ENCODE measurements at places on chromosomes 3 and 15.

GRCh38 chr3:61073566-61074165, 177.6 kb downstream of the FHIT start:
- no peak for DNase-seq

- no peak for DNase-seq
Observed at GRCh38 chr15:59532770-59533379, 78.7 kb upstream of the GCNT3 start.

GRCh38 chr3:69368129-69368741, 17.7 kb downstream of the FRMD4B start:
- DNase-seq = no peak

- no peak for DNase-seq
Observed at GRCh38 chr3:49237344-49237743, 39.7 kb downstream of the C3orf62 start.

DNA sequence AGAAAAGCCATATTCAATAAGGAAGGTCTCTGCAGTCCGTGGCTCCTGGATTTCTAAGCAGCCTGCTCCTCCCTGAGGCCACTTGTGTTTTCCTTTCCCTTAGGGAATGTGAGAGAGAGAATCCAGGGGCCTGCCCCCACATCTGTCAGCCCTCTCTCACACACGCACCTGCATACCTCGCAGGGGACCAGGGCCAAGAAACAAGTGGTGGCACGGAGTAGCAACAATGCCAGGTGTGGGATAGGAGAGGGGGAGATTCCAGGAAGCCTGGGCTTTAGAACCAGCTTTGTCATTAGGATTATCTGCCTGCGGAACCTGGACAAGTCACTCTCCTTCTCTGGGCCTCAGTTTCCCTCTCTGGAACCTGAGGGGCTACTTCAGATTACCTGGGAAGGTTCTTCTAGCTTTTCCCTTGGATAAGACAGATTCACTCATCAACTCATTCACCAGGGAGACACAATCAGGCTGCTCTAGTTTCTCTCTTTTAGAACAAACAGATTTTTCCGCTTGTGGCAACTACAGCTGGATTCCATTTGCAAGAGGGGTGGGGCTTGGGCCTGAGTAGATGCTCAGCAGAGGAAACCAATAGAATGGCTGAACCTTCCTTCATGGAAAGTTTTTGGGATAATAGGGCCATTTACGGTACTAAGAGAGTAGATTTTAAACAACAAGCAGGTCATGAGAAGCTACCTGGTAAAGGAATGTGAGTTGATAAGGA, 19.5 kb downstream of the BCL6 start:
- no peak for DNase-seq

DNA sequence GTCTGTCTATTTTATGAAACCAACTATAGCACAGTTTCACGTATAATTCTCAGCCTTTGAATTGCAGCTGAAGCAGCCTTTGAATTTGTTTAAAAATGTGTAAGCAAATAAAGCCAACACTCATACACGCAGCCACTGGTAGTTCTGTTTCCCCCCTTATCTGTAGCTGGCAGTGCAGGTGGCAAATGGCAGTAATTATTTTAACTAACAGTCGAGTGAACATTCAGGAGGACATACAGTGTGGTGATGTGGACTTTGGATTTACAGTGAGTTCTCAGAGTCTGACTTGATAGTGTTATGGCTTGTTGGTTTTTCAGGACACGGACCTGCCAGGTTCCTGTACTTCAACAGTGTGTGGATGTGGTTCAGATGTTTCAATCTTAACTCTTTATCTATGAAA, 64.0 kb upstream of the SKOR1 start:
- DNase-seq = no peak

- no peak for DNase-seq
Observed at GRCh38 chr3:127284258-127284657, 3.6 kb downstream of the PRR20G start.

DNA sequence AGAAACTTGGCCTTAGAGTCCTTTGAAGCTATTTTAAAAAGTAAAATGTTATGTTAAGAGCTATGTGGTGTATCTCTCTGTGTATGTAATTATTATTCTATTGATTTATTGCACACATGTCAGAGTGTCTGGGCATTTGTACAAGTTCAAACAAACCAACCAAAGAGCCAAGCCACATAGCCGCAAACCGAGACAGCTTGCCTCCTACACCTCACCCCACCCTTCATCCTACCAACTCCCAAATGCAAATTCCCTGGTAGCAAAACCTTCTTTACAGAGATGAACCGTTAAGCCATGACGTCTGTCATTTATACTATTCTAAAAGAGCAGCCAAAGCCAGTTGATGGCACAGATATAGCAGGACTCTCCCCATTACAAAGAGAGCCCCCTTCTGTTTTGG, 332.3 kb downstream of the ERC2 start:
- no peak for DNase-seq

DNA sequence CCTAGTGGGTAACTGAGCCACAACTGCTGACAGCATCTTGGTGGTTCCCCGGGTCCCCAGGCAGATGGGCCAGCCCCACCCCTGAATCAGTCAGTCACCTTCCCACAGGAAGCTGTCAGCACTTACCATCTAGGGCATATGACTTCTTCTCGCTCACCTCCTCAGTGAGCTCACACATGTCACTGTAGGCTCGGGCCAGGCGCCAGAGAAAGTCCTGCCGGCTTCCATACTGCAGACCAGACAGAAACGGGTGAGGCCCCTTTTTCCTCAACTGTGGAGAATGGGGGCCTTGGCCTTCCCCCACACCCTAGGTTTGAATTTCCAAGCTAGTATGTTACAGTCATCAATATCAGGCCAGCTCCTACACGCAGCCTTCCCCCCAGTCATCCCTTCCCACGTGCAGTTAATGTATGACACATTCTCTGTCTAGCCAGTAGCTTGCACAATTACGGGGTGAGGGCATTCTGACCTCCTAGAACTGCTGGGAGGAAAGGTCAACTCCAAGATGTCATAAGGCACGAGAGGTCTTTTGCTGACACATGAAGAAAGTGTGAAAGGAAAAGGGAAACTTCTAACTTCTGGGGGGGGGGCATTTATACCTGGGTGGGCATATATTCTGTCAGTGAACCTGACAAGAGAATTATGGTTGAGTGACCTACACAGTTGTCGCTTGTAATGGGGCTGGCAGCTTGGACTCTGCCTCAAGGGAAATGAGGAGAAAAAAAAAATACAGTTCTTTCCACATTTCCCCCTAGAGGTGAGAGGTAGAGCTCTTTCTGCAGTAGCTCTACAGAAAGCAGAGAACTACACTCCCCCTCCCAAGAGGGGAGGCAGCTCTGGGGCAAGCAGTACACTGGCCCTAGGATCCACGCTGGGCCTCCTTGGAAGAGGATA, 10.9 kb downstream of the RMDN3 start:
- no peak for DNase-seq

DNA sequence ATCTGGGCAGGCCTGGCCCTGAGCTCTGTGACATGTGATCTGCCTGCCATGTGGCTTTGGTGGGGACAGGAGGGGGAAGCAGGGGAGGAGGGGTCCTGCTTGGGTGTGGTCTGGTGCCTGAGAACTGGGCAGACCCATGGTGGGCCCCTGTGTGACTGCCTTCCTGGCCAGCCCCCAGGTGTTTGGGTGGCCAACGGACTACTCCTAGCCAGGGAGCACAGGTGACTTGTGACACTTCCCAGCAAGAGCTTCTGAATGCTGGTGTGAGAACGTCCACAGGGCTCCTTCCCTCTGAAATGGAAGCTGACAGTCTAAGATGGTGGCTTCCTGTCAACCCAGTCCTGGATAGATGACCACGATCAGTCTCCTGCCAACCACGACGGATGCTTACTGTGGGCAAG, 136.1 kb upstream of the MEF2A start:
- DNase-seq = peak; percentile 36

DNA sequence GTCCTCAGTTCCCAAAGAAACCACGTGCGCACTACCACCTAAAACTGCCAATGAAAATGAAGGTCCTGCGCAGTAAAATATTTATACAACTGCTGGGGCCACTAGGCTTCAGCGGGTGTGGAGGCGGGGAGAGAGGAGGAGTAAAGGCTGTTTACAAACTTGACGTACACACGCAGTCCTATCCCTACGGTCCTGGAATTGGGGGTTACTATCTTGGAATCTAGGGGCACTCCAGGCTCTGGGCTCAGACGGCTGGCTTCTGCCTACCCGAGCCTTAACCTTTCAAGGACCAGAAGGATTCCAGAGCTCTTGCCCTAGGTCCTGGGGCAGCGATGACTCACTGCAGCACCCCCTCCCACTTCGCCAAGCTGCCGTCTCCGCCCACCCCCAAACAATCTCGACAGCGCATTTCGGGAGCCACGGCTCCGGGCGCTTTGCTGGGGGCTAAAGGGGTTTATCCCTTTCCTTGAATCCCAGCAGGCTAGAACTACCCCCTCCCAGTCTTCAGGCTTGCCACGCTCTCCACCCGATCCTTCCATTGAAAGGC, 3.0 kb downstream of the ADAMTS9 start:
- DNase-seq = no peak

GRCh38 chr3:25426408-25426807, 1.7 kb upstream of the RARB start:
- no peak for DNase-seq

GRCh38 chr15:84826369-84826823, 9.2 kb downstream of the ALPK3 start:
- DNase-seq = no peak

DNA sequence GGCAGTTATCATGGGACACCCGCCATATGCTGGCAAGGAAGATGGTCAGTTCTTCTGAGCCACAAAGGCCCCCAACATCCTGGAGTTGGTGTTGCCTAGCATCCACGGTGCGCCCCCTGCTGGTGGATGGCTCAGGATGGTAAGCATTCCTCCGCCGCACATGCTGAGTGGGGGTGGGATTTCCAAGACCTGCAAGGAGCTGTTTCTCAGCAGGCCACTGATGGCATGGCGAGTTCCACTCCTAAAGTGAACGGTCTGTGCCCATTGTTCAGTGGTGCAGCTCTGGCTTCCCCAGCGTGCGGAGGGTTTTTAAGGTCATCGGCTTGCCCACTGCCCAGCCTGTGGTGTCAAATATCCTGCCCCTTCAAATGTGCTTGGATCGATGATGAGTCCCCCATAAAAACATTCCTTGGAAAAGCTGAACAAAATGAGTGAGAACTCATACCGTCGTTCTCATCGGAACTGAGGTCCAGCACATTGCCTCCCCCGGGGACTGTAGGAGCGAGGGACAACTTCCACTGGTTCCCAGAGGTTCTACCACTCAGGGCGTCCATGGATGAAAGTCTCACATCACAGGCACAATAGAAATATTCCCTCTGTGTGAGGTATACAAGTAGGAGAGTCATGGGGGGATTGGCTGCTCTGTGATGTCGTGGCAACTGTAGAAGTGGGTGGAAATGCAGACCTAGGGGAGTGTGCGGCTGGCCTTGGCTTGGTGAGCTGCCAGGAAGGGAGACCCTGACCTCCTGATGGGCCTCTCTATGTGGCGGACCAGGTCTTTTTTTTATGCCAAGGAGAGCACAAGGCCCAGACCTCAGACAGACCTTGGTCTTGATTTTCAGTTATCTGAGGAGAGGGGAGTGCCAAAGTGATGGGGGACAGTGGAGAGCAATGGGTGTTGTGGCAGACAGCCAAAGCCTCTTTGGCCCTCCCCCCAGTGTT, 102.0 kb downstream of the SNRPN start:
- peak; percentile 68 for DNase-seq

- DNase-seq = no peak
Observed at GRCh38 chr3:188706599-188706998, 465.2 kb upstream of the TPRG1 start.

- DNase-seq = peak; percentile 76
Observed at GRCh38 chr3:47000922-47001730, 21.7 kb downstream of the NBEAL2 start.

GRCh38 chr3:120560304-120561250, 35.6 kb upstream of the NDUFB4 start:
- DNase-seq = no peak

- DNase-seq = peak; percentile 84
Observed at GRCh38 chr3:16512435-16513140, 911 bp downstream of the RFTN1 start.

- DNase-seq = peak; percentile 81
Observed at GRCh38 chr15:67833710-67834511, 5.9 kb downstream of the RNU6-1 start.

DNA sequence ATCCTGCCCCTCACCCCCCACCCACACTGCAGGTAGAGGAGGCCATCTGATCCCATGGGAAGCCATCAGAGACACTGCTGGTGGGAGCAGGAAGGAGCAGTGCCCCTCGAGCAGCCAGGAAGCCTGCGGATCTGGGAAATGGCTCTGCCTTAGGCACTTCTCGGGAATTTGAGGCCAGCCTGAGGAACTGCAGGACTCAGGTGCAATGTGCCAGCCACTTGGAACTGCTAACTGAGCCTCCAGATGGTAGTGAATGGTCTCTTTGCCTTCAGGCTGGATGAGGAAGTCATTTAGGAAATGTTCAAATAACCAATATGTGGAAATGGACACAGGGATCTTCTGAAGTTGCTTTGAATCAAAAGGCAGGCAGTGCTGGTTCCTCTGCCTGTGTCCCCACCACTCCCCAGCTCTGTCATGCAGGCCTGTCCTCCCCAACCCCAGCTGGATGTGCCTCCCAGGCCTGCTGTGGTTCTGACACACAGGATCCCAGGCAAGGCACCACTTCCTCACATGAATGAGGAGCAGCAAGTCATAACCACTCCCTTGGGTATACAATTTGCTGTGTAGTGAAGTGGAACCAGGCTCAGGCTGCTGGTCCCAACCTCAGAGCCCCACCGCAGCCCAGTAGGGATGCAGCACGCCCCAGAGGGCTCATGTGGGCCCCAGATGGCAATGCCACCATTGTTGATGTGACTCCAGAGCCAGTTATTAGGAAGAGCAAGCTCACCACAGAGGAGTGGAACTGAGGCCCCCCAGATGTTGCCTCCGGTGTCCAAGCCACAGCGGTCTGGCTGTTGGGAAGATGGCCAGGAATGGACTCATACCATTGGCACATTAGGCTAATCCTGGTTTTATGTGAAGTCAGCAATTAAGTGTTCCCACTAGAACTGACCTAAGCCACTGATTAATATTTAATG, 46.5 kb upstream of the LIMD1 start:
- DNase-seq = peak; percentile 90

DNA sequence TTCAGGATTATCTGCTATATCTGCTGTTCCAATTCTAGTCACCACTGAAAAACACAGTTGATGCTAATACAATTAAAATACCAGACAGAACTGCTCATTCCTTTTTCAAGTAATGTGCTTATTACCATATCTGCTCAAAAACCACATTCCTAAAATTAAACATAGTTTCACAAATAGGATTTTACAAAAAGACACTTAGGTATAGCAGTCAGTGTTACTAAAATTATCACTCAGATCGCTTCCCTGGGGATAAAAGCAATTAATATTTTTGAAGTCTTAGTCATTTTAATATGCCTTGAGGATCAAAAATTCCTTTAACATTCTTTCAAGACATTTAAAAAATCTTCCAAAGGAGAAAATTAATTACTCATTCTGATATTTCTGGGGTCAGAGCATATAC, 71.5 kb downstream of the RAD18 start:
- DNase-seq = no peak

GRCh38 chr15:78212546-78213424, 21.6 kb downstream of the ACSBG1 start:
- DNase-seq = peak; percentile 92

GRCh38 chr15:26128611-26129140, 265.5 kb upstream of the ATP10A start:
- DNase-seq = no peak

- DNase-seq = no peak
Observed at GRCh38 chr3:194098081-194098842, 37.7 kb upstream of the HES1 start.

- no peak for DNase-seq
Observed at GRCh38 chr15:85869124-85869523, 74.4 kb upstream of the KLHL25 start.

Data from posterior vena cava (tissue), 2 donors.